ENCODE measurements at places on chromosomes 11 and 22.

- DNase-seq: no peak
Observed at GRCh38 chr11:125777309-125777708, 1.3 kb downstream of the PATE2 start.

- DNase-seq: no peak
Observed at GRCh38 chr22:20639343-20639742, 131.9 kb downstream of the MED15 start.

DNA sequence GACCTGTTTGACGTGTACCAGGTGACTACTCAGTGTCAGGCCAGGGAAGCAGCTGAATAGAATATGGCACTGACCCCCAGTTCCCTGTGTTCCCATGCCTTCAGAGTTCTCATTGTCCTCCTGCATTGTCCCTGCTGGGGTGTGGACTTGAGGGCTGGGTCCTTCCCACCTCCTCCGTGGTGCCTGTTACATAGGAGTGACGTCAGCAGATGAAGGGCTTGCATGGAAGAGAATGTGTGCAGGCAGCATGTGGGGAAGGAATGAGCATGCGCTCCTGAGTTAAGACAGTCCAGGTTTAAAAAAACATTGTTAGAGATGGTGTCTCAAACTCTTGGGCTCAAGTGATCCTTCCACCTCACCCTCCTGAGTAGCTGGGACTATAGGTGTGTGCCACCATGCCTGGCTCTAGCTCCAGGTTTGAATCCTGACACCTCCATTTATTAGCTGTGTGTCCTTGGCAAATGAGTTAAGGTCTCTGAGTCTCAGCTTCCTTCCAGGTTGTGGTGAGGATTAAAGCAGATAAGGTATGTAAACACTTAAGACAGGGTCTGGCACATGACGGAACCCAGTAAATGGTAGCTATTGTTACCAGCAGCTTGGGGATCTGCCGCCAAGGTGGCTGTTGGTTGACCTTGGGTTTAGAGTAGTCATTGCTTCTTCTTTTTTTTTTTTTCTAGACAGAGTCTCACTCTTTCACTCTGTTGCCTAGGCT is 7.5 kb upstream of the SOX10 start:
- no peak for DNase-seq

DNA sequence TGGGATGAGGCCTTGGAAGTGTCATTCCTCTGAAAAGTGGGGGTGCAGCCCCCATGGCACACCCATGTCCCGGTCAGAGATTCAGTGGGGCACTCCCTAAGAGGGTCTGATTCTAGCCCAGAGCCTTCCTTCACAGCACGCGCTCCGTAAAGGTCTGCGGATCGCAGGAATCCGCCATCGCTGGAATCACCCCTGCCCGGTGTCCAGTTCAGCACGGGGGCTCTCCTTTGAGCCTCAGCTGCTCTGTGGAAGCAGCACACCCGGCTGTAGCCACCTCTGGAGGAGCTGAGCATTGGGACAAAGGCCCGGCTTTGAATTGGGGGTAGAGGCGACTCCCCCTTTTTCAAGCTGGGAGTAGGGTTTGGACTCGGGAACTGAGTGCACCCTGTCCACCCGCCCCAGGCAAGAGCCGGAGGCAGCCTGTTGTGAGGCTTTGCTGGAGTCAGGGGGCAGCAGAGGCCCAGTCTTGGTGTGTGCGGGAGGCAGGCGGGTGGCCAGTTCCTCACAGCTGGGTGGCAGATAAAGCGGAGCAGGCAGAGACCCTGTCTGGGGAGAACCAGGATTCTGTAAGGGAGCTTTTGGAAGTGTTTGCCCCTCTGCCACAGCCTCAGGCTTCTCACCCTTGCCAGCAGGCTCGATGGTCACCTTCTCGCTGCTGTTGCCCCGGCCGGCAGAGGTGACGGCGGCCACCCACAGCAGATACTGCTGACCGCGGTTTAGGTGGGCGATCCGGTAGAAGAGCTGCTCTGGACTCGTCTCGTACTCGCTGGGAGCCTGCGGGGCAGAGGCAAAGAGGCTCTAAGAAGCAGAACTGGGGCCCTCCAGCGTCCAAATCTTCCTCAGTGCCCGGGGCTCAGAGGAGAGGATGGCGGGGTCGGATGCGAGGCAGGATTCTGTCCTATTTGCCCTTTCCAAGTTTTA is 115.9 kb downstream of the CEP164 start:
- DNase-seq: no peak

DNA sequence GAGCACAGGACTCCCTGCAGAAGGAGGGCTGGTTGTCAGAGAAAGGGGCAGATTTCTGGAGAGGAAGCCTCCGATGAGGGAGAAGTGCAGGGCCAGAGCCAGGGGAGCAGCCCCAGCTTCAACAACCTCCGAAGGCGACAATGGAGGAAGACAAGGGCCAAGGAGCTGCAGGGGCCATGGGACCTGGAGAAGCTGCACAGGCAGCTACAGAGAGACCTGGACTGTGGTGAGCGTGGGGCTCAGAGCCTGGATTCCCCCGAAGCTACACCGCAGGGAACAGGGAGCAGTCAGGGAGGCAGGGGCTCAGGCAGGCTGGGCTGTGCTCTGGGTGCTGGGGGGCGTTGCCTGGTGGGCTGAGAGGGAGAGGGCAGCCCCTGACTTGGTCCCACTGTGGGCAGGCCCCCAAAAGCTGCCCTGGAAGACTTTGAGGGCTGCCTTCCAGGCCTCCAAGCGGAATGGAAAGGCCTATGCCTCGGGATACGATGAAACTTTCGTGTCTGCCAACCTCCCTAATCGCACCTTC is 2.4 kb downstream of the TSGA10IP start:
- DNase-seq: no peak

DNA sequence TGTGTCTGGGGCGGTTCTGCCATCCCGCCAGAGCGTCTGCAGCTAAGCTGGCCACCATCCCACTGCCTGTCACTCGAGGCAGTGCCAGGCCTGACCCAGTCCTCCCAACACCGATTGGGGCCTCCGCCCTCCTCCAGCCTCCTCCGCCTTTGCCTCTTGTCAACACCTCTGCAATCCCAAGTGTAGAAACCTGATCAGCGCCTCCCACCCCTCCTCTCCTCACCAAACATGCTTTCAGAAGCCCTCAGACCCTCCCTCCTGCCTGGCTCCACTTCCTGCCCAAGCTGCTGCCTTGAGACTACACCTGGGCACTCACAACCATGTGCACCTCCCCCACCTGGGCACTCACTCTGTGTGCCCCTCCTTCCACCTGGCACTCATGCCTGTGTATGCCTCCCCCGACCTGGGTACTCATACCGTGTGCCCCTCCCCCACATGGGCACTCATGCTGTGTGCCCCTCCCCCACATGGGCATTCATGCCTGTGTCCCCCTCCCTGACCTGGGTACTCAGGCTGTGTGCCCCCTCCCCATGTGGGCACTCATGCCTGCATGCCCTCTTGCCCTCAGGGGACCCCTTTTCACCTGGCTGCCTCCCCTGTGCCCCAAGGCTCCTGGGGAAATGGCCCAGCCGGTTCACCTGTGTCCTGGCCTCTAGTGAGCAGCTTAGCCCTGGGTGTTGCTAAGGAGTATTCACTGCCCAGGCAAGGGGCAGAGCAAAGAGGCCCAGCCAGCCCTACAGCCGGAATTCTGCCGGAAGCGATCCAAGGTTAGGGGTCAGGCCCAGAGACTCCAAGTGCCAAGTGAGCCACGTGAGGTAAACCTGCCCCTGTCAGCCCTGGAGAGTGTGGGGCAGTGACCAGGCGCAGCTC is 5.5 kb upstream of the IFITM10 start:
- DNase-seq: no peak

DNA sequence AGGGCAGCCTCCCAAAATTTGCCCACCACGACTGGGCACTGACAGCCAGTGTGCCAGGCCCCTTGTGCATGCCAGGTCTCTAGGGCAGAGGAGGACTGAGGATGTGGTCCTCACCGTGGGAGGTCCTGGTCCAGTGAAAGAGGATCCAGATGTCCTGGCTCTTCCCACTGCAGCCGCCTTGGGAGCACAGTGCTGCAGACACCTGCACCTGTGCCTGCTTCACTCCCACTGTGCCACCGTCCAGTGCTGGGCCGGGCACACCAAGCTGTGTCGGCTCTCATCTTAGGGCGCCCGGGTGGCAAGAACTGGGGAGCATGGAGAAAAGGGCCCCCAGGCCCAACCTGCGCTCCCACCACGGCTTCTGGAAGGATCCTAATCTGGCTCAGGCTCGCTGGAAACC is 1147.1 kb downstream of the BRD1 start:
- no peak for DNase-seq

DNA sequence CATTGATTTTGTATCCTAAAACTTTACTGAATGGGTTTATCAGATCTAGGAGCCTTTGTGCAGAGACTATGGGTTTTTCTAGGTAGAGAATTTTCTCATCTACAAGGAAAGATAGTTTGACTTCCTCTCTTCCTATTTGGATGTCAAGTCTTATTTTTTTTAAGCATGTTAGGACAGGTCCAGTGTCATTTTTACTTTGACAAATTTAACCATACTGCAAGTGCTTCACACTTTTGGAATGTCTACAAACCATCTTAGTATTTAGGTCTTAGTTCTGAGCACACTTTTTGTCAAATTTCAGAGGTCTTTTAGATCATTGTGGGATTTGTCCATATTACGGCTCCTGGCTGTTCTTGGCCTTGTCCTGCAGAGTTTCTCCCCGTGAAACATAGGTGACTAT is 715.2 kb upstream of the RAG2 start:
- no peak for DNase-seq

DNA sequence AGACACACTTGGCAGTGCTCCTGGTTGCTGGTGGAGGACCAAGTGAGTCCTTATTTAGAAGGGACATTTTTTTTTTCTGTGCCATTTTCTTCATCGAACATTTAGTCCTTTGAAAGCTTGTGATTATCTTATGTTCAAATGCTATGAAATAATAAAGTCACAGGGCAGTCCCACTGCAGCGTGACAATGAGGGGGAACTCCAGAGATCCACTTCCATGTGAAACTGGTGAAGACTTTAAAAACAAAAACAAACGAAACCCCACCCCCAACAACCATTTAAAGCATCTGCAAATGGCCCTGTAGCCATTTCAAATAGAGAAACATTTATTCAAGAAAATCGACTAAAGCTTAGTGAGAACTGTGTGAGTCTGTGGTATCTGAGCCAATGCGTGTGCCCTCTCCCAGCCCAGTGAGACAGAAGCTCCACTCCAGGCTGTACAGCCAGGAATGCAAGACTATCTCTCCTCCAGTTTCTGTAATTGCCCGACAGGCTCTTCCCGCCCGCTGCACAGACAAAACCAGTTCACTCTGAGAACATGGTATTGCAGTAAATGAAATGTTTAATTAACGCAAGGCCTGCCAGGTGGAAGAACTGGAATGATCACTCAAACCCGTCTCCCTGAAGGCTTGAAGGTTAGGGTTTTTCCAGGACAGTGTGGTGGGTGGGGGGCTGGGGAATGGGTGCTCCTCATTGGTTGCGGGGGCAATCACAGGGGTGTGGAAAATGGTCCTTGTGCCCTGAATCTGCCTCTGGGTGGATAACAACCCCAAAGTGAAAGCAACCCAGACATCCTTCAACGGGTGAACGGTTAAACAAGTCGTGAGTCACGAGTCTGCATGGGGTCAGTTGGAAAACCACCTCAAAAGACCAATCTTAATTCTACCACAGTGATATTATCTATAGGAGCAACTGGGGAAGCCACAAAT is 8.4 kb downstream of the KRTAP5-6 start:
- no peak for DNase-seq

- DNase-seq: no peak
Observed at GRCh38 chr22:29581799-29582198, 886 bp upstream of the NIPSNAP1 start.

- no peak for DNase-seq
Observed at GRCh38 chr11:82326853-82327252, 406.8 kb downstream of the FAM181B start.

DNA sequence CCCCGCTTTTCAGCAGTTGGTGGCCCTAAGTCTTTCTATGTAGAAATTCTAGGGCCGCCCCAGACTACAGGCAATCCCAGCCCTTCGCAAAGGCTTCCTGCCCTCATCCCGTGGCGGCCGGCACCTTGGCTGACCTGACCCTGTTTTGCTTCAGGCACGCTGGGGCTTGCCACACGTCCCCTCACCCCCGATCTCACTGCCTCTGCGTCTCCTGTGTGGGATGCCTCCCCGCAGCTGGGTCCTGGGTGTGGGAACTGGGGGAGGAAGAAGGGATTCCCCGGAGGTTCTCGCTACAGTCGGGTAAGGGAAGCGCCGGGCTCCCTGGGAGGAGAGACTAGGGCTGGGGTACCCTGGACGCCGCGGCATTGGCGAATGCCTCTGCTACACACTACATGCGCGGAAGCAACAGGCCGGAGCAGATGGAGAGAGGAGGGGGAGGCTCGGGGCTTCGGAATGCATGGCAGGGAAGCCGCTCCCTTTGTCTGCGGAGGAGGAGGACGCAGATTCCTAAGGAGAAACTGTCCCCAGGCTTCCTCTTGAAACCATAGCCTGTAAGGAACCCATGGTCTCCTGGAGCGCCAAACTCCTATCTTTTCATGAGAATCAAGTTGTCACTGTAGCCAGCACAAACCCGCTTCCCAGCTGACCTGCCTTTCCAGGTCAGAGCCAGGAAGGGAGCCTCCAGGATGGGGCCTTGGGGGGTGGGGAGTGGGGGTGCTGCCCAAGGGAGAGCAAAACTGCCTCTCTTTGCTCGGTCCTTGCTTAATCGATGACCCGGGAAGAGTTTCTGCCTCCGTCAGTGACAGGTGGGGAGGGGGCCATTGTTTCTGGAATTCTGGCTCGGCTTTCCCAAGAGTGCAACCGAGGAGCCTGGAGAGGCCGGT is 1.4 kb downstream of the DTX4 start:
- DNase-seq: no peak

DNA sequence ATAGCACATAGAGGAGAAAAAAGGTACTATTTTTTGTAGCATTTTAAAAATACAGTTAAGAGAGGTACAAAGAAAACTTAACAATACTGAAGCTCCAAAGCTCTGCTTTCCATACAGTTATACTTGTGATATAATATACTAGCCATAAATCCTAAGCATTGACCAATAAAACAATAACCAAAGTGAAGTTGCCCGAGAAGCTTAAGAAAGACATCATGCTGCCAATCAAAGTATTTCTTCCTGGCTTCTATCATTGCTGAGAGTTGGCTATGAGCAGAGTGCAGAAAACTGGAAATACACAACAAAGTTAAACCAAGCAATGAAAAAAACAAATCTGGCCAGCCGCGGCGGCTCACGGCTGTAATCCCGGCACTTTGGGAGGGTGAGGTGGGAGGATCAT is 84.2 kb downstream of the RBFOX2 start:
- no peak for DNase-seq

DNA sequence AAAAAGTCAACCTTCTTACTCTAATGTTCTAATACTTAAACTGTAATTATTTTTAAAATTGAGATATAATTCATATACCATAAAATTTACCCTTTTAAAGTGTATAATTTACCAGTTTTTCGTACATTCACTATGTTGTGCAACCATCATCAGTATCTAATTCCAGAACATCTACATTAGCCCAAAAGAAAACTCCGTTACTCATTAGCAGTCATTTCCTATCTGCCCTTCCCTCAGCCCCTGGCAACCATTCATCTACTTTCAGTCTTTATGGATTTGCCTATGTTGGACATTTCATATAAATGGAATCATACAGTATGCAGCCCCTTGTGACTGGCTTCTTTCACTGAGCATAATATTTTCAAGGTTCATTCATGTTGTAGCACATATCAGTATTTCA is 22.2 kb downstream of the SGSM3 start:
- DNase-seq: no peak
